Activated CD4-positive, alpha-beta memory T cell treated with anti-CD3 and anti-CD28 coated beads, Interleukin-2, amount 10 ng/mL, durations not matched to agents 7 days and 5 days (primary cell): ENCODE measurements at places on chromosomes 2 and 18. TPM values are rescaled to one million over a fixed set of nuclear protein-coding genes. Genes with fewer than 3 reads are reported as not detected.

The TDRD15 gene
- total RNA-seq, result 0.05 TPM

The DNAH6 gene
- 0.50 TPM for total RNA-seq

The LOXL3 gene
- total RNA-seq, result 0.70 TPM

The RETSAT gene
- 31.1 TPM for total RNA-seq

- DNase-seq, result no peak
These were observed 102.6 kb downstream of the MYO5B start for GRCh38 chr18:50092245-50092805.

GRCh38 chr2:37851828-37852584 is 73.1 kb upstream of the RMDN2 start:
- DNase-seq, result no peak

DNA sequence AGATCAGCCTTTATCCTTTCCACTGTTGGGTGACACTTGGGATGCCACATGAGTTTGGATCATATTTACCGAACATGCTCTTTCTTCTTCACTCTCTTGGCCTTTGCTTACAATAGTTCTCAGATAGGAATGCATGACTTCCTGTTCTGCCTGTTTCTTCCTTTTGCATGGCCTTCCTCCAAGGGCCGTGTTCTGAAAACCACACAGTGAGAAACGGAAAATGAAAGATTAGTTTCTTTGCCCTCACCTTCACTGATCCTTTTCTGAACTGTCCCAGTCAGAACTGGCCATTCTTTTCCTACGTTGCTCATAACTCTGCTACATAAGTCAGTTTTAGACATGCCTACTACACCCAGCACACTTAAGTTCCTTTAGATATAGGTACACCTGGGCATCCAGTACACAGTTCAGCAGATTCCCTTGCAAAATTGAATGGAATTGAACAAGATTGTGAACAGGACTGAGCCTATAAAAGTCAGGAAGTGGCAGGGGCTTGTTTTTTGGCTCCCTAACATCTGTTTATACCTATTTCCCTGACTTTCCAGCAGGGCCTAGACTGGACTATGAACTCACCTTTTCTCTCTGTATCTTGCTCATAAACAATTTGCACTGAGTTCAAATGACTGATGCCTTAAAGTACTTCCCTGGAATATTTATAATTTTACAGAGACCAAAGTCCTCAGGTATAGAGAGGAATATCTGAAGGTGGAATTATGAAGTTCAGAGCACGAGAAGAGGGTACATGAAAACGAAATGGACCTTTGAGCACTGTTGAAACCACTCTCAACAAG is 186.4 kb upstream of the ST6GAL2 start:
- no peak for DNase-seq

- no peak for DNase-seq
These were observed 63.8 kb upstream of the BZW1 start for GRCh38 chr2:200747668-200748618.

DNA sequence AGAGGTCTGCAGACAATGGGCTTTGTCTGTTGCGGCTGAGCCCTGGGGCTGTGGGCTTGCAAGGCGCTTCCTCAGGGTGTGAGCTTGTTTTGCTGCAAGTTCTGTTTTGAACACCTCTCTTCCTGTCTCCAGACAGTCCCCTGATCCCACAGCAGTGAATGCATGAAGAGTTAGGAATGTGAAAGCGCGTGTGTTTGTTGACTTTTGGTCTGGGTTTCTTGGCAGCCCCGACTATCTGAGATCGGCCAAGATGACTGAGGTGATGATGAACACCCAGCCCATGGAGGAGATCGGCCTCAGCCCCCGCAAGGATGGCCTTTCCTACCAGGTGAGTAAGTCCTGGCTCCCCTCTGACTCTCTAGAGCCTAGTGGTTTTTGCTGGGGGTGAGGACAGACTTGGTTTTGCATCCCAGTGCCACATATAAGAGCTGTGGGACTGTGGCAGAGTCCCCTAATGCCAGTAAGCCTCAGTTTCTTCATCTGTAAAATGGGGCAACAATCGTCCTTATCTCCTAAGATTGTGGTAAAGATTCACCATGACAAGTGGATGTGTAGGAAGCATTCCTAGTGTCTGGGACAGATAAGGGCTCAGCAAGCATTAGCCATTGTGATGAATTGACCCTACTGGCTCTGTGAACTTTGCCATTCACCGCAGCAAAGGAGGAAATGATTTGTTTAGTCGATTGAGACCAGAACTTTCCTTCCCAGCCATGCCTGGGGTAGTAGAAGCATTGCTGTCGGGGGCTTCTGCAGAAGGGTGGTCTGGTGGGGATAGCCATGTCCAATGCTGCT is 3.0 kb downstream of the LBH start:
- DNase-seq, result peak; percentile 52

GRCh38 chr18:22606563-22607283 is 189.0 kb upstream of the CTAGE1 start:
- no peak for DNase-seq

DNA sequence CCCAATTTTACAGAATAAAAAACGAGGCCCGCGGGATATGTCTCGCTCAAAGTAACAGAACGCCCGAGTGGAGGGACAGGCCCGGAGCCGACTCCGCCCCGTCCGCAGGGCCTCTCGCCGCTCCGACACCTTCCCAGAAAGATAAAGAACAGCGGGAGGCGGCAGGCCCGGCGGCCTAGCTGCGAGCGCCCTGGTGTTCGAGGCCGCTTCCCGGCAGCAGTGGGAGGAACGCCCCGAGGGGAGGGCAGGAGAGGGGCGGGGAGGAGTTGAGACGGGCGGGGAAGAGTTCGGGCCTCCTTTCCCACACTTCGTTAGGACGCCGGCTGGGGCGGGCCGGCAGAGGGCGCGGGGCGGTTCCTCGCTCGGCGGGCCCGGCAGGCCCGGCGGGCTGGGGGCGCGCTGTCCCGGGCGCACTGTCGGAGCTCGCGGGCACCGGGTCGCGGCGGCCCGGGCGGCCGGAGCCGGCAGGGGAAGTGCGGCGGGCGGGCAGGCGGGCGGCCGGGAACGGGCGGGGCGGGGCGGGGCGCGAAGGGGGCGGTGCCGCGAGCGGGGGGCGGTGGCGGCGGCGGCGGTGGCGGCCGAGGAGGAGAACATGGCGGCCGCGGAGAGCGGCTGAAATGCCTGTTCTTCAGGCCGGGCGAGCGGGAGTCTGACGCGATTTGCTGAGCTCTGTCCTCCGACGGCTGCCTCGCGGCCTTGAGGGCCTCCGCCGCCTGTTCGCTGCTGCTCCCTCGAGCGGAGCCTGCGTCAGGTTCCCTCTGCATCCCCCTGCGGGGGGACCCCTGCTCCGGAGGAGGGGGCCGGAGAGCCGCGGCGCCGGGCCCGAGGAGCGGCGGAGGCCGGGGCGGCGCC is at the start of gene NCOA1:
Gene NCOA1 (plus strand): TSS at position 565 of the 852 bp plus-strand sequence. CDS start 167,424 bp downstream, outside the sequence.
- DNase-seq, result peak; percentile 91

GRCh38 chr2:169018390-169018789 is 12.7 kb downstream of the ABCB11 start:
- no peak for DNase-seq
